ENCODE measurements at places on chromosomes 7 and 10. TPM values are rescaled to one million over a fixed set of nuclear protein-coding genes. Genes with fewer than 3 reads are reported as not detected.
A peak's percentile ranks its signal among the peaks of the same experiment; 100 is the strongest.

- no peaks in the 10 kb centered on the region for H3K4me1 ChIP-seq
- no peak for DNase-seq
- no peak overlapping the region for H3K27ac ChIP-seq
- no peak overlapping the region for H3K4me3 ChIP-seq
- no peaks in the 10 kb centered on the region for H3K36me3 ChIP-seq
Observed at GRCh38 chr10:15868006-15868405, 7.7 kb upstream of the MINDY3 start.

GRCh38 chr10:95784279-95784913, 28.4 kb downstream of the ENTPD1 start:
- no peaks in the 10 kb centered on the region for H3K36me3 ChIP-seq
- H3K4me1 ChIP-seq, result no peaks in the 10 kb centered on the region
- H3K27me3 ChIP-seq, result no peaks in the 10 kb centered on the region
- DNase-seq, result no peak

GRCh38 chr7:140003913-140004382, 58.8 kb downstream of the PARP12 start:
- H3K27ac ChIP-seq, result no peak overlapping the region
- H3K36me3 ChIP-seq, result no peaks in the 10 kb centered on the region
- H3K4me1 ChIP-seq, result peaks cover 2% of the 10 kb centered on the region
- DNase-seq, result peak; percentile 75

DNA sequence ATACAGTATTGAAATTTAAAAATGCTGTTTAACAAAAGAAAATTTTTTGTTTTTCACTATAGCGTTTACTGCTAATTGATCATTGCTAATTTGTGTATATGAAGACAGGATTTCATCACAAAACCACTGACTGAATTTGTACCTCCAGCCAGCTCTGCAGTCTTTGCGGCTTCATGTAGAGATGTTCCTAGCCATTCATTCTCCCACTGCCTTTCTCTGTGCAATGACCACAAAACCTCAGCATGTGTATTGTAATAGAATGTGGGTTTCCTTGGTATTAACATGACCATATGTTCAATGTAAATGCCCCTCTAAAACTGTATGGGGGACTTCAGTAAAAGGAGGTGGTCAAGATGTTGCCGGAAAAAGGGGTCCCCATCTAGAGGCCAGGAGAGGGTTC, 81.1 kb upstream of the STEAP1B start:
- H3K4me3 ChIP-seq, result no peak overlapping the region
- H3K4me1 ChIP-seq, result peaks cover 20% of the 10 kb centered on the region
- no peak overlapping the region for H3K27ac ChIP-seq
- no peak for DNase-seq
- no peaks in the 10 kb centered on the region for H3K36me3 ChIP-seq

Gene GHRHR
- not detected for total RNA-seq

Gene FAS
- total RNA-seq, result 53.8 TPM

Gene CYP2C18
- not detected for total RNA-seq

DNA sequence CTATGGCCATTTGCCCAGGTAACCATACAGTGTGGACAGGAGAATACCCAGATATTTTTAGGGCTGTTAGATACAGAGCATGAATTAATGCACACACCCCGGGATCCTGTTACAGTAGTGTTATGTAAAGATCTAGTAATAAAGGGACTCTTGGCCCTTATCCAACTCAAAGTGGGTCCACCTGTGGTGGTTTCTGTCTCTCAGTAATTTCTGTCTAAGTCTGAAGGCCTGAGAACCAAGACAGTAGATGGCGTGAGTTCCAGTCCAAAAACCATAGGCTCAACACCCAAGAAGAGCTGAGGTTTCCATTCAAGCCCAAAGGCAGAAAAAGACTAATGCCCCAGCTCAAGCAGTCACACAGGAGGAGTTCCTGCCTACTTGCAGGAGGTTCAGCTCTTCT, 277.7 kb downstream of the ZEB1 start:
- H3K36me3 ChIP-seq, result no peaks in the 10 kb centered on the region
- no peak overlapping the region for H3K27ac ChIP-seq
- DNase-seq, result no peak
- no peaks in the 10 kb centered on the region for H3K27me3 ChIP-seq
- no peak overlapping the region for H3K4me3 ChIP-seq

GRCh38 chr7:116113310-116113709, 82.7 kb upstream of the TFEC start:
- H3K27ac ChIP-seq, result no peak overlapping the region
- H3K4me3 ChIP-seq, result no peak overlapping the region
- no peaks in the 10 kb centered on the region for H3K27me3 ChIP-seq
- no peaks in the 10 kb centered on the region for H3K36me3 ChIP-seq
- no peak for DNase-seq
- peaks cover 2% of the 10 kb centered on the region for H3K4me1 ChIP-seq

Gene MSMB
- not detected for total RNA-seq

- H3K36me3 ChIP-seq, result no peaks in the 10 kb centered on the region
- H3K4me1 ChIP-seq, result peaks cover 2% of the 10 kb centered on the region
- no peak overlapping the region for H3K27ac ChIP-seq
Observed at GRCh38 chr7:121313793-121314676, 14.8 kb upstream of the WNT16 start.

DNA sequence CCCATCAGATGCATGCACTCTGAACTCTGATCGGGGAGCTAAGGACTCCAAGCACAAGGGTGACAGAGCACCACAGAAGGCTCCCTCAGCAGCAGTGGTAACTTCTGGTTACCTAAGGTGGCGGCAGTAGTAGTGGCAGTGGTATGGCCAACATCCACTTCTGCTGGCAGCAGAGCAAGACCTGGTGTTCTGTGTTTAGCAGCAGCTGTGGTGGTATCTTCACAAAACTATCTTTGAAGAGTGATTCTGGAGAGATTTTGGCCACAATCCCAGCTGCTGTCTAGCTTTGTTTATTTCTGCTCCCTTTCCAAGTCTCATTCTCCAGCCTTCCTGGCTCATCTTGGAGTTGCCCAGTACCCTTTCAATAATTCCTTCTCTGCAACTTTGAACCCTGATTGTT, 102.4 kb upstream of the LRGUK start:
- no peaks in the 10 kb centered on the region for H3K27me3 ChIP-seq
- H3K36me3 ChIP-seq, result no peaks in the 10 kb centered on the region
- no peak overlapping the region for H3K27ac ChIP-seq
- H3K4me1 ChIP-seq, result peaks cover 3% of the 10 kb centered on the region
- peak; percentile 60 for DNase-seq
- H3K4me3 ChIP-seq, result no peak overlapping the region

Gene MRLN
- total RNA-seq, result not detected

Gene CHRM2
- total RNA-seq, result 144 TPM

DNA sequence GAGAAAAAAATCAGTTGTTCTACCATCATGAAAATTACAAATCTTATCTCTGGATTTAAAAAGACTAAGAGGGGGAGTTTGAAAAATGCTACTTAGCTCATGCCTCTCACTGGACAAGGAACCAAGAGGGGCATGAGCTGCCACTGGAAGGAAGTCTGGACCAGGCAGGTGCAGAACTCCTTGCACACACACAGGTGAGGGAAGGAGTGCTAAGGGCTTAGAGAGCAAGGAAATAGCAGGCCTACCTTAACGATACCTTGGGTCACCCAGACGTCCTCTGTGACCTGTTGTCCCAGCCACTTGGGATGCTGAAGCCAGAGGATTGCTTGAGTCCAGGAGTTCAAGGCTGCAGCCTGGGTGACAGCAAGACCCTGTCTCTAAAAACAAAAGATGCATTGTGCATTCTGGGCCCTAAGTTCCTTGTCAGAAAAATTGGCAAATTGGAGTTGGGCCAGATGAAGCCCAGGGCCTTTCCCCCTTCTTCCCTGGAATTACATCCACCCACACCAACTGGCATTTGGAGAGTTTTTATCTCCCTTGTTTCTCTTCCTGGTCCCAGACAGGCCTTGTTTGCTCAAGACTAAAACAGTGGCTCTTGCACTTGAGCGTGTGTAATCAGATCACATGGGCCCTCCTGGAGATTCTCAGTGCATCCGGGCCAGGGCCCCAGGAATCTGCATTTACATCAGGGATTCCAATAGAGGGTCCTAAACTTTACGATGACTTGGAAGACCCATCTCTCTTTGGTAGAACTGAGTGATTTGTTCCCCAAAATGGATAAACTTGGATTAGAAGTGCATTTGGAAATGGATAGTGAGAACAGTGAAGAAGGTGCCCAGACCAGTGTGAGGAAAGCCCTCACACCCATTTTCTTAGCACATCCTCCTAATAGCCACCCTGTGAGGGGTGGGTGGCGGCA, 3.0 kb downstream of the DDIT4 start:
- peaks cover 10% of the 10 kb centered on the region for H3K4me1 ChIP-seq
- H3K27me3 ChIP-seq, result no peaks in the 10 kb centered on the region
- peak overlapping the region; percentile 26 for H3K4me3 ChIP-seq
- peak overlapping the region; percentile 87 for H3K27ac ChIP-seq

Gene EEPD1
- 8.1 TPM for total RNA-seq

GRCh38 chr10:25492680-25493079, 317.9 kb downstream of the GPR158 start:
- DNase-seq, result no peak
- no peak overlapping the region for H3K27ac ChIP-seq
- no peaks in the 10 kb centered on the region for H3K27me3 ChIP-seq
- H3K4me1 ChIP-seq, result no peaks in the 10 kb centered on the region
- no peaks in the 10 kb centered on the region for H3K36me3 ChIP-seq

DNA sequence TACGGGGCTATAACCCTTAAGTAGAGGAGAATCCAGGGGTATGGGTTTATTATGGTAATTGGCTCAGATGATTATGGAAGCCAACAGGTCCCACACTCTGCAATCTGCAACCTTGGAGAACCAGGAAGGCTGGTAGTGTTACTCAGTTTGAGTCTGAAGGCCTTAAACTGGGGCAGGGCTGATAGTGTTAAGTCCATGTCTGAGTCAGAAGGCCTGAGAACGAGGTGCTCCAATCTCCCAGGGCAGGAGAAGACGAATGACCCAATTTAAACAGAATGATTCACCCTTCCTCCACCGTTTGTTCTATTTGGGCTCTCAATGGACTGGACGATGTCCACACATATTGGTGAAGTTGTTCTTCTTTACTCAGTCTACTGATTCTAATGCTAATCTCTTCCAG, 244.5 kb upstream of the PTER start:
- no peaks in the 10 kb centered on the region for H3K27me3 ChIP-seq
- no peaks in the 10 kb centered on the region for H3K4me1 ChIP-seq
- H3K27ac ChIP-seq, result no peak overlapping the region
- no peak overlapping the region for H3K4me3 ChIP-seq

- no peak overlapping the region for H3K27ac ChIP-seq
- H3K36me3 ChIP-seq, result no peaks in the 10 kb centered on the region
- H3K27me3 ChIP-seq, result no peaks in the 10 kb centered on the region
- H3K4me3 ChIP-seq, result no peak overlapping the region
Observed at GRCh38 chr10:74683067-74683466, 143.3 kb upstream of the KAT6B start.

DNA sequence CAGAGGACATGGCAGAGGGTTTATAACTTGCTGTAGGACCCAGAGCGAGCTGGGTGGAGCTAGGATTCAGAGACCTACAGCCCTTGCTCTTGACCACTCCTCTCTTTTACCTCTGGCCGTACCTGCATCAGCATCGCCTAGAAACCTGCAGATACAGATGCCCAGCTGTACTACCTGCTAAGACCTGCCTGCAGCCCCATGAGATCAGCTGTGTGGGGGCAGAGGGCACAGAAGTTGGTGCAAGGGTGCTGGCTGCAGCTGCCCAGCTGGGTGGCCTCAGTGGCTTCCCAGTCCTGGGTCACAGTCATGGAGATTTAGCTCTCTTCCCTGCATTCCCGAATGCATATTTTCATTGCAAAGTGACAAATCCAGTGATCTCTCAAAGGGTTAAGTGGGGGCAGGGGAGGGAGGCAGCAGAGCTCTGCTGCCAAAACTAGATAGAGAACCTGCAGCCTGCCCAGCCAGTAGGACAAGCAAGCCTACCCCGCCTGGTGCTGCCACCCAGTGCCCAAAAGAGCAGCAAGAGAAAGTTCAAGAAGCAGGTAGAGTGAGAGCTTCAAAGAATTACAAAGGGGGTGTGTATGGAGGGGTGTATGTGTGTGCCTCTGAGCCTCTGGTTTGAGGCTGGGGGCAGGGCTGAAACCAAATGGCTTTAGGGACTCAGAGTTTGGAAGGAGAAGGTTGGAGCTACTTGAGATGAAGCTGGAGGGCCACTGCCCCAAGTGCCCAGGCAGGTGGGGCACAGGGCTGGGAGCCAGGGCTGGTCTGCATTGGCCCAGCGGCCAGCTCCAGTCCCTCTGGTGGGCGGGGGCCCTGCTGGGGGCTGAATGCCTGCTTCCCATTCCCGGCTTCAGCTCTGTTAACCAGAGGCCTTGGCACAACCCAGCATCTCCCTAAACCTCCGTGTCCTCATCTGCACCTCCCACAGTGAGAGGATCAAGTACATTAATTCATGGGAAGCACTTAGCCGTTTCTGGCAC, 6.9 kb downstream of the FAM241B start:
- no peak overlapping the region for H3K4me3 ChIP-seq
- peaks cover 62% of the 10 kb centered on the region for H3K27me3 ChIP-seq
- H3K4me1 ChIP-seq, result no peaks in the 10 kb centered on the region
- no peak overlapping the region for H3K27ac ChIP-seq
- no peak for DNase-seq

Gene EVX1
- not detected for total RNA-seq

Gene WASHC2C
- total RNA-seq, result 27.2 TPM

GRCh38 chr10:1401071-1401965, 336.0 kb downstream of the ADARB2 start:
- no peaks in the 10 kb centered on the region for H3K27me3 ChIP-seq
- no peak for DNase-seq
- H3K4me3 ChIP-seq, result no peak overlapping the region
- H3K4me1 ChIP-seq, result no peaks in the 10 kb centered on the region

- H3K36me3 ChIP-seq, result no peaks in the 10 kb centered on the region
- H3K27me3 ChIP-seq, result no peaks in the 10 kb centered on the region
- H3K4me3 ChIP-seq, result no peak overlapping the region
- DNase-seq, result no peak
Observed at GRCh38 chr7:91579837-91580236, 300.7 kb downstream of the MTERF1 start.

Data from IMR-90 (cell line).